Type B pancreatic cell (in vitro differentiated cells): ENCODE measurements at places on chromosomes 4 and X. TPM values are rescaled to one million over a fixed set of nuclear protein-coding genes. Genes with fewer than 3 reads are reported as not detected.

TACR3 gene
- total RNA-seq: 0.55 and 0.72 TPM in 2 replicates

TASL gene
- total RNA-seq: not detected in 2 replicates

FGB gene
- 32.8 and 199 TPM in 2 replicates for total RNA-seq

ABCD1 gene
- 6.2 and 8.0 TPM in 2 replicates for total RNA-seq

NLRP2B gene
- total RNA-seq: not detected in 2 replicates

ABCG2 gene
- total RNA-seq: 21.5 and 77.7 TPM in 2 replicates

TKTL2 gene
- not detected in 2 replicates for total RNA-seq
